LHCN-M2 (cell line): ENCODE measurements at places on chromosomes 12 and 14. TPM values are rescaled to one million over a fixed set of nuclear protein-coding genes. Genes with fewer than 3 reads are reported as not detected.
A peak's percentile ranks its signal among the peaks of the same experiment; 100 is the strongest.

The ACTR10 gene
- 78.2 and 83.3 TPM in 2 replicates for total RNA-seq

The OR4K13 gene
- total RNA-seq: not detected in 2 replicates

The NKX2-1 gene
- not detected in 2 replicates for total RNA-seq

The MANSC1 gene
- total RNA-seq: 0.23 and 0.26 TPM in 2 replicates

The CCT2 gene
- 338 and 371 TPM in 2 replicates for total RNA-seq

The RND1 gene
- total RNA-seq: not detected in 2 replicates

The TGFB3 gene
- total RNA-seq: 2.4 and 3.2 TPM in 2 replicates

The IL22 gene
- total RNA-seq: not detected in 2 replicates

The TAC3 gene
- total RNA-seq: 1.5 TPM in 2 replicates

The CYP27B1 gene
- total RNA-seq: 0.90 and 0.98 TPM in 2 replicates

GRCh38 chr12:22709292-22709691 is 84.3 kb downstream of the ETNK1 start:
- peak; percentile 40 for DNase-seq

DNA sequence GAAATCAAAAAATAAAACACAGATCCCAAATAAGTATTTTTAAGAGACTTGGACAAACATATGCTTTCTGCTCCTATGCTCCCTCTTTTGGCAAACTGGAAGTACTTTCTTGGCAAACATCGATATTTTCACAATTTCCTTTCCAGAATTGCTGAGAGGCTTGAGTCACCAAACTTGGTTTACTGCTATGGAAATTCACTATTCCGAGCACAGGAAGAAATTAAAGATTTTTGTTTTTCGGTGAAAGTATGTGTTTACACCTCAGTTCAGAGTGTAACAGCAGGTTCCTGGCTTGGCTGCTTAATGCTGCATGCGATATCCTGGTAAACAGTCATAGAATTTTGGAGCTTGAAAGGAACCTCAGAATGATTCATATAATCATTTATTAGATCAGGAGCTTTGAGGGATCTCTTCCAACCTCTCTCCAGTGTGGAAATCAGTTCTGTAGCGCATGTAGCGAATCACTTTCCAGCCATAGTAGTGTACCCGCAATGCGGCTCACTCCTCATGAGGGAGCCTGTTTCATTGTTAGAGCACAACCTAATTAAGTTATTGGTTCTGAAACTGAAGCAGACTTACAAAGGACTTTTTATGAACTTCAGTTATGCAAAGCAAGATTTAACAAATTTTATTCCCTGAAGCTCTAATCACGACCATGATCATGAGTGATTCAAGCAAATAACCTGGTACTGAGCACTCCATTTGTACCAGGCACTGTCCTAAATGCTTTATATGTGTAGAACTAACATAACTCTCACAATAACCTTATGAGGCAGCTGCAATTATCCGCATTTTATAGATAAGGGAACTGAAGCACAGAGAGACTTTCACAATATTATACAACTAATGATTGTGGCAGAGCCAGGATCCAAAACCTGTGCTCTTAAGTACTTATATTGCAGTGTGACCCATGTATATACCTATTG is 56.4 kb upstream of the ATP2A2 start:
- DNase-seq: peak; percentile 72

DNA sequence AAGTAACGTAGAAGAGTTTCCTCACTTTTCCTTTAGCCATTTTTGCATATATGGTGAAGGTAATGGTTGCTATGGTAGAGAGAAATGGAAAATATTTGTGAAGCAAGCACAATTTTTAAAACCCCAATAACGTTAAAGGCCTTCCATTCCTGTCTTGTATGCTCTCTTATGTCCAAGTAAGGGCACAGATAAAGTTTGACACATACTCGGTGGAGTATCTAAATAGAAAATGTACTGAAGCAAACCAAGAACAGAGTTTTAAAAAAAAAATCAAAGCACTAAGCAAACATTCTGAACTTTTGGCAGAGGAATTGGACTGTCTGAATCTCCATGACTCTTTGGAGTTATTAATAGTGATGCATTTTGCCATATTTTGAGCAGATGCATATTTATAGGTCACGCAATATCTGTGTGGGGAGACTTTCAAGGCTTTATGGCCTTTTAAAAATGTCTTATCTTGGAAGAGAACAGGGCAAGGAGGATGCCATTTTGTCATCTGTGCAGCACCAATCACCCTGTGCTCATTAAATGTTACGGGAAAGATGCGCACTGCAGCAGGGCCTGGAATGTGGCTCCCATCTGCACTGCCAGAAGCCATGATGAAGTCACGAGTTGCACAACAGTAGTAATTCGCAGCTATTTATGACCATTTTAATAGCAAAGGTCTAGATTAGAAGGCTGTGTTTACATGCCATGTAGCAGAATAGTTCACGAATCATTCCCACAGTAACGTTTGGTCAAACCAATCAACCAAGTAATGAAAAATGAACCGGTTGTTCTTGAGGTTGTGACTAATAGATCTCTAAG is 23.3 kb upstream of the AMIGO2 start:
- DNase-seq: peak; percentile 56

GRCh38 chr14:37201724-37202123 is 4.0 kb downstream of the MIPOL1 start:
- DNase-seq: no peak

- DNase-seq: no peak
Observed at GRCh38 chr14:75457648-75458165, 29.9 kb downstream of the JDP2 start.

DNA sequence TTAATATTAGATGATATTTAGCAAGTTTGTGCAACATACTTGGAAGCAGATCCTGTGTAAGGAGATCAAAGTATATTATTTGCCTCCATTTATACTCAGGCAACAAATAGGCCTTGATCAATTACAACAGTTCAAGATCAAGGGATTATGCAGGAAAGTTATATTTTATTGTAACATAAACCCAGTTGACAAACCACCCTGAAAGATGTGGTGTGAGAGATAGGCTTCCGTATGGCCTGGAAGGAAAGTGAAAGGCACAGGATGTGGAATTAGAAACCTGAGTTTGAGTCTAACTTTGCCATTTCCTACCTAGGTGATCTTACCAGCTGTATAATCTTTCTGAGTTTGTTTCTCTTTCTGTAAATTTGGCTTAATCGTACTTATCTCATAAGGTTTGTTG is 284.1 kb downstream of the BMP4 start:
- no peak for DNase-seq

DNA sequence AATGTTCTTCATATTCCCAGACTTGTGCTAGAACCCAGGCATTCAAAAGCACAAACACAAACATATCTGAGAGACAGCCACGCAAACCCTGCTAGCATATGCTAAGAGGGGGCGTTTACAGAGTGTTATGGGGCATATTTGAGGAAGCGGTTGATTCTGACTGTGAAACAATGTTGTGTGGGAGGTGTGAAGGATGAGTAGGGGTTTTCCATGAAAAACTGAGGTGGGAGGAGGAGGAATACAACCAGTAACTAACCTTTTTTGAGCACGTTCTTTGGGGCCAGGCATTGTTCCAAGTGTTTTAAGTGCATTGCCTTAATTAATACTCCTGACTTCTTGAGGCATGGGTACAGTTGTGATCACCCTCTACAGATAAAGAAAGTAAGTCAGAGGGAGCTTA is 499.5 kb downstream of the AACS start:
- no peak for DNase-seq

DNA sequence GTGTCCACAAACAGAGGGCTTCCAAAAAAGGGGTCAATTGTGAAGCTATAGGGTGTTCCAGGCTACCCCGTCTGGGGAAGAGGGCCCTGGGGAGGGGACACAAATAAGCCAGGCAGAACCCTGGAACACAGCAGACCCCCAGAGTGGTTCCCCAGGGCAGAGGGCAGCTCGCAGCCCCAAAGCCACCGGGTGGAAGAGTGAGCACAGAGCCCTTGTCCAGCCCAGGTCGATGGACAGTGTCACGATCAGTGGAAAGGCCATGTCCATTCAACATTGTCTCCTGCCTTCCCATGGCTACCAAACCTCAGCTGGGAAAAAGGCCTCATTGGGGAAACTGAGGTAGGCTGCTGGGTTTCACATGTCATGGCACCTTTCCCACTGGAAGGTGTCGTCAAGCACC is 131.4 kb downstream of the DICER1 start:
- DNase-seq: no peak

DNA sequence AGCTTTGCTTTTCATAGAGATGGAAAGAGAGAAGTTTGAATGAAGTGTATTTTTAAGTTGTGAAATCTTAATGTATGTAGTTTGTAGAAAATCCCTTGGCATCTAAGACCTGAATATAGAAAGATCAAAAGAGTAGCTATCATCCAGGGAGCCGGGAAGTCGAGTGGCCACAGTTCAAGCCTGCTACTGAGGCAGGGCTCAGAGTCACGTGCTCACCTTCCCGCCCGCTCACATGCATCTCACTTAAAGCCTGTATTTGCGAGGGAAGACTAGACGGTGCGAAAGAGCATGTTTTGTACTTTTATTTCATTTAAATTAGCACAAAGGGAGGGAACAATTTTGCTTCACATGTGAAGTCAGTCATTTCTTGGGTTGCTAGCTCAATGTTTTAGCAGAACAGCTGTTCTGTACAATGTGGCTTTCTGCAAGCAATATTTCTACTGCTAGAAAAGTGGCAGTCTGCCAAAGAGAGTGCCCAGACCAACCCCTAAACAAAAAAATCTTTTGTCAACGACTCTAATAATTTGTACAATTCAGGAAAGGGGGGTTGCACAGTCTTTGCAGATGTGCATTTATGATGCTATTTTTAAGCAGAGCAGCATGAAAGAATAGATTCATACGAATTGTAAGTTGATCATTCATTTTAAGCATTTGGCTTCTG is 290.7 kb downstream of the NPAS3 start:
- DNase-seq: peak; percentile 37

GRCh38 chr12:65430006-65430405 is 151.5 kb downstream of the MSRB3 start:
- DNase-seq: peak; percentile 28

GRCh38 chr12:26830363-26830762 is 2.6 kb downstream of the ITPR2 start:
- no peak for DNase-seq

DNA sequence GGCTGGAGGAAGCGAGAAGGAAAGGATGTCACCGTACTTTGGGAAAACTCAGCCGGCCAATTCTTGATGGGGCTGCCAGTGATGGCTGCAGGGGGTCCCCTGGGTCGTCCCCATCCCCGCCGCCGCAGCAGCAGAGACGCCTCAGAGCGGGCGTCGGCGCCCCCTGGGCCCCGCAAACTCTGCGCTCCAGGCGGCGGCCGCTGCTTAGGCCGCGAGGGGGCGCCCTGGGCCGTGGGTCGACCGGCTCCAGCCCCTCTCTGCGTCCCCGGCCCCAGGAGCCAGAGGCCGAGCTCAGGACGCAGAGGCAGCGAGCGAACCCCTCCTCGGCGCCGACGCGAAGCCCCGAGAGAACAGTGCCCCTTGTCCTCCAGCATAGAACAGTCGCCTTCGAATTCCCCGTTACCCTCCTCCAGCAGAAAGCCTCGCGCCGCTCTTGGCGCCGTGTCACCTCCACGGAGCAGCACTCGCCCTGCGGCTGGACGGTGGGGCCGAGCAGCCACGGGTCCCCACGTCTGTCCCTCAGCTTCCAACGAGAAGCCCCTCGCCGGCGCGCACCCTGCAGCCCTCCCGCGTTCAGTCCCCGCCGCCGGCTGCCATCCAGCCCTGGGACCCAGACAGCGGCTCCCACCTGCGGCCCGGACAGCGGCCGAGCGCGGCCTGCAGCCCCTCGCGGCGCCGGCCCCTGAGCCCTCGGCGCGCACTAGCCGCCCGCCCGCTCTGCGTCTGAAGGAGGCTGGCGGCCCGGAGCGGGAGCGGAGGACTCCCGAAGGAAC is 106.6 kb downstream of the PRICKLE1 start:
- peak; percentile 47 for DNase-seq

DNA sequence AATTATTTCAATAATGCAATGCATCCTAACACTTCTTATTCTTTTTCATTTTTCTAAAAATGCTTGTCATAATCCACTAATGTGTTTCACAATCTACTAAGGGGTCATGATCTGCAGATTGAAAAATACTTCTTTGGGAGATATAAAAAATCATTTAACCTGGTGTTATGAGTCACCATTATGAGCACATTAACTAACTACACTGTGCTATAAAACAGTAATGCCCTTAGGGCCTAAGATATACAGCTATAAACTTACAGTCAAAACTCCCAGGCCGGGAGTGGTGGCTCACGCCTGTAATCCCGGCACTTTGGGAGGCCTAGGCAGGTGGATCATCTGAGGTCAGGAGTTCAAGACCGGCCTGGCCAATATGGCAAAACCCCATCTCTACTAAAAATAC is 14.2 kb downstream of the ATXN2 start:
- no peak for DNase-seq

DNA sequence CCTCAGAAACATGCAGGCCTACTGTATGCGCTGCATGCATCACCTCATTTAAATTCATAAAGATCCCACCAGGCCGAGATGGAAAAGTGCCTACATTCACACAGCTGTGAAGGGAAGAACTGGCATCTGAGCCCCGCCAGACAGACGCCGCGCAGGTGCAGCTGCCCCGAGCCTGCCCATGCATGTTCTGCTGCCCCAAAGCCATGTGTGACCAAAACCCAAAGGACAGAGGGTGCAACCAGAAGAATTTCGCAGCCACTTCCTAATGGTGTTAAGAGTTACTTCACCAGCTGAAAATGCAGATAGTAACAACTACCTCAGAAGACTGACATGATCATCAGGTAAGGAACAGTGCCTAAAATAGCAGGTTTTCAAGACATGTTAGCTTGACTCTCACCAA is 13.5 kb upstream of the KRT8 start:
- no peak for DNase-seq

GRCh38 chr14:31947680-31948595 is 129.2 kb upstream of the ARHGAP5 start:
- DNase-seq: no peak

GRCh38 chr14:73264080-73264884 is 27.0 kb downstream of the PAPLN start:
- DNase-seq: no peak

DNA sequence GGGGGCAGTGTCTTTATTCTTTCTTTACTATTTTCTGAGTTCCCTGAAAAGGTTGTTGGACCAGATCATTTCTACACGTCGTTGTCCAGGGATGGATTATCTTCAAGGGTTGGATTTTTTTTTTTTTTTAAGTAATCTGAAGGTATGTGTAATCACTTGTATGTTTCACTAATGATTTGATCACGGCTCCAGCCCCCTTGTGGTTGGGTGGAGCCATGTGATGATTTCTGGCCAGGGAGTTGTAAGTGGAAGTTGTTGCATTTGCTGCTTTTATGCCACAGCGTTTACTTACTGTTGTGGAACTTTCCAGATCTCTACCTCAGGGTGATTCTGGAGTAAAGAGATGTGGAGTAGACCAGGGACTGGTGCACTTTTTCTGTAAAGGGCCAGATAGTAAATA is 390.3 kb downstream of the AACS start:
- DNase-seq: no peak

GRCh38 chr12:79298506-79298905 is 392.3 kb downstream of the PAWR start:
- peak; percentile 88 for DNase-seq

DNA sequence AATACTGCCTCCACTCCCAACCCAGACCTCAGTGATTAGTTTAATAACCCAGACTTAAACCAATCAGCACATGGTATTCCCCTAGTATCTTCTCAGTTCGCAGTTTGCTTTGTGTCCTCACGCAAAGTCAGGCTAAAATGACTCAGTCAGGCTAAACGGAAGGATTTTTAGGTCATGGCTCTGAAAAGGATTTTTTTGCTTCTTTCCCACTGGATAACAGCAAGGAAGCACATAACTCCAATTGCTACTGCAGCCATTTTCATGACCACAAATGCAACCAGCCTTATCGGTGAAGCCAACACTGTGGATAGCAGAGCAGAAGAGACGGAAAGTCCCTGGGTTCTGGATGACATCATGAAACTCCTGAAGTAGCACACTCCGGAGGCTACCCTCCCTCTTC is 67.7 kb downstream of the ZC3H14 start:
- peak; percentile 15 for DNase-seq
